ENCODE measurements at places on chromosomes 3 and 15. TPM values are rescaled to one million over a fixed set of nuclear protein-coding genes. Genes with fewer than 3 reads are reported as not detected.
A peak's percentile ranks its signal among the peaks of the same experiment; 100 is the strongest.

DNA sequence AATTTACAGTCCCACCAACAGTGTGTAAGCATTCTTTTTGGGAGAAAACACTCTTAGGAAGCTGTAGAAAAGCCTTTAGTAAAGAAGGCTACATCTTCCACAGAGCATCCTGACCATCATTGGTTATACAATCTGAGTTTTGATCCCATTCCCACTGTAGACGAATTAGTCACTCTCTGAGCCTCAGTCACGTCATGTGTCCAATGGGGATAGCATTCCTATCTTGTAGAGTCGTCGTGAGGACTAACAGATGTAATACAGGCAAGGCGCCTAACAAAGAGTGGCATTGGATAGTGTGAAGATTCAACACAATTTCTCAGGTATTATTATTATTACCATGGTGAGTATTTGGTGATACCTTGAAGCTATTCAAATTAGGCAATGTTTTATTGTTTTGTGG, 44.0 kb upstream of the ALDH1A3 start:
- no peak overlapping the region for H3K27ac ChIP-seq
- H3K4me1 ChIP-seq = no peaks in the 10 kb centered on the region
- no peaks in the 10 kb centered on the region for H3K36me3 ChIP-seq
- no peak overlapping the region for H3K4me3 ChIP-seq
- no peaks in the 10 kb centered on the region for H3K27me3 ChIP-seq
- DNase-seq = no peak

GRCh38 chr15:29270169-29270955, 740 bp upstream of the NSMCE3 start:
- H3K27ac ChIP-seq = peak overlapping the region; percentile 96
- peak overlapping the region; percentile 87 for H3K4me3 ChIP-seq
- no peaks in the 10 kb centered on the region for H3K27me3 ChIP-seq
- DNase-seq = no peak

DNA sequence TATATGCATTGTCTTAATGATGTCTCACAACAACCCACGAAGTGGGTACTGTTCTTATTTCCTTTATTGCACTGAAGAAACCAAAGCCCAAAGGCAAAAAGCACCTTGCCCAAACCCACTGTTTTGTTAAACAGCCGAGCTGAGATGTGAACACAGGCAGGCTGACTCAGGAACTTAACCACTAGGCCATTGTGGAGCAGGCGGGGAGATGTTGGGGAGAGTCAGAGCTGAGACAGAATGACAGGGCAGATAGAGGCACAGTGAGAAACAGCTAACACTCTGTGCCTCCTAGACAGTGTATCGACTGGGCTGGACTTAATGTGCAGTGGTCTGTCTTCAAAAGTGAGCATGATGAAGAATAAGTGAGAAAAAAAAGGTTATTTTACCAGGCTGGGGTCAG, 56.5 kb downstream of the RPLP1 start:
- no peaks in the 10 kb centered on the region for H3K4me1 ChIP-seq
- H3K4me3 ChIP-seq = no peak overlapping the region
- H3K27me3 ChIP-seq = no peaks in the 10 kb centered on the region
- no peak for DNase-seq
- H3K27ac ChIP-seq = no peak overlapping the region
- no peaks in the 10 kb centered on the region for H3K36me3 ChIP-seq

FBXO40 gene
- 0.03 TPM for total RNA-seq

DNA sequence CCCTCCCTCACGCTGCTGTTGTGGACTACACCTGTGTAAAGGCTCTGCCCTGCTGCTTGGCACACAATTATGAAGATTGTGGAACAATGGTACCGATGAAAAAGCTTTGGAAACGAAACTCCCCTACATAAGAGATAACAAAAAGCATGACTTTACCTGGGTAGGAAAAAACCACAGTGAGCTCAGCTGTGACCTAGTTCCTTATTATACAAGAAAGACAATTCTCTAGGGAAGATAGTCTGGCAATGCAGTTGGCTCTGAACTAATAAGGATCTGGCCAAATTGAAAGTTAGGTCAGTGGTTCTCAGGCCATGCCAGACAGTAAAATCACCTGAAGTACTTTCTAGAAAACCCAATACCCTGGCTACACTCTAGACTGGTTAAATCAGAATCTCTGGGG, 16.1 kb downstream of the CLEC3B start:
- no peak for DNase-seq
- H3K4me3 ChIP-seq = no peak overlapping the region
- H3K4me1 ChIP-seq = no peaks in the 10 kb centered on the region
- no peaks in the 10 kb centered on the region for H3K36me3 ChIP-seq
- no peaks in the 10 kb centered on the region for H3K27me3 ChIP-seq

DNA sequence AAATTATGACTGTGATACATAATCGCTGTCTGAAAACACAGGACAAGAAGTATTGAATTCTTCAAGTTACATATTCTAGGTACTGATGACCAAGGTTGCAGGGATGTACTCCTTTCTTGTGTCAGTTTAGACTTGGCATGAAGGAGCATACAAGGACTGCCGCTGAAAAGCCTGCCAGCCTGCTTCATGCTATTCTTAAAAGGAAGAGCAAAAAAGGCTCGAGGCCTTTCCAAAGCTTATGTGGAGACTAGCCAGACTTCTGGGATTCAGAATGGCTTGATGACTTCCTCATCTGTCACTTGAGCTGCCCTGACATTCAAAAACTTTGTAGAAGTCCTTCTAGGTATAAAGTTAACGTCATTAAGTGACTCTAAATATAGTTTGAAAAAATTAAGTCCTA, 92.0 kb downstream of the CADM2 start:
- H3K36me3 ChIP-seq = no peaks in the 10 kb centered on the region
- H3K27me3 ChIP-seq = no peaks in the 10 kb centered on the region
- H3K4me3 ChIP-seq = no peak overlapping the region
- no peaks in the 10 kb centered on the region for H3K4me1 ChIP-seq
- H3K27ac ChIP-seq = no peak overlapping the region
